Endodermal cell (in vitro differentiated cells): ENCODE measurements at places on chromosomes 6 and 20. TPM values are rescaled to one million over a fixed set of nuclear protein-coding genes. Genes with fewer than 3 reads are reported as not detected.

DNA sequence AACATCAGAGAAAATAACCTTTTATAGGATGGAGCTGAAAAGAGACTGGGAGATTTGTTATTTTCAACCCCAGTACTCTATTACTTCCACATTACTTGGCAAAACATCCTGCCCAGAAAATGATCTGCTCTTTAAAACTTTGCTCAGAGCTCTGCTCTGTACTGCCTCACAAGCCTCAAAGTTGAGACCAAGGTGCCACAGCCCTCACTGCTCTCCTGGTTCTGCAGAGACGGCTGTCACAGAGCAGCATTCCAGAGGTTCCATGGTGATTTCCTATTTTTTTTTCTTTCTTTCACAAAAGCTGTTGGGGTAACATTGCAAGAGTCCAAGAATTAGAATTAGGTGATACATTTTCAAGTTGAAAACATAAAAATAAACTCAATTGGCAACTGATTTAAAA is 155.2 kb downstream of the UBE3D start:
- H3K27ac ChIP-seq = no peak overlapping the region
- H3K4me3 ChIP-seq = no peak overlapping the region
- peaks cover 4% of the 10 kb centered on the region for H3K4me1 ChIP-seq
- H3K36me3 ChIP-seq = no peaks in the 10 kb centered on the region

GRCh38 chr6:89215391-89215790 is 1.8 kb downstream of the GABRR1 start:
- no peaks in the 10 kb centered on the region for H3K4me1 ChIP-seq
- no peaks in the 10 kb centered on the region for H3K36me3 ChIP-seq
- DNase-seq = no peak
- no peaks in the 10 kb centered on the region for H3K27me3 ChIP-seq
- H3K4me3 ChIP-seq = no peak overlapping the region

GRCh38 chr6:73984571-73985210 is 288.7 kb downstream of the CD109 start:
- no peak overlapping the region for H3K27ac ChIP-seq
- no peak overlapping the region for H3K4me3 ChIP-seq
- H3K27me3 ChIP-seq = peaks cover 16% of the 10 kb centered on the region
- DNase-seq = no peak
- no peaks in the 10 kb centered on the region for H3K4me1 ChIP-seq
- no peaks in the 10 kb centered on the region for H3K36me3 ChIP-seq

DNA sequence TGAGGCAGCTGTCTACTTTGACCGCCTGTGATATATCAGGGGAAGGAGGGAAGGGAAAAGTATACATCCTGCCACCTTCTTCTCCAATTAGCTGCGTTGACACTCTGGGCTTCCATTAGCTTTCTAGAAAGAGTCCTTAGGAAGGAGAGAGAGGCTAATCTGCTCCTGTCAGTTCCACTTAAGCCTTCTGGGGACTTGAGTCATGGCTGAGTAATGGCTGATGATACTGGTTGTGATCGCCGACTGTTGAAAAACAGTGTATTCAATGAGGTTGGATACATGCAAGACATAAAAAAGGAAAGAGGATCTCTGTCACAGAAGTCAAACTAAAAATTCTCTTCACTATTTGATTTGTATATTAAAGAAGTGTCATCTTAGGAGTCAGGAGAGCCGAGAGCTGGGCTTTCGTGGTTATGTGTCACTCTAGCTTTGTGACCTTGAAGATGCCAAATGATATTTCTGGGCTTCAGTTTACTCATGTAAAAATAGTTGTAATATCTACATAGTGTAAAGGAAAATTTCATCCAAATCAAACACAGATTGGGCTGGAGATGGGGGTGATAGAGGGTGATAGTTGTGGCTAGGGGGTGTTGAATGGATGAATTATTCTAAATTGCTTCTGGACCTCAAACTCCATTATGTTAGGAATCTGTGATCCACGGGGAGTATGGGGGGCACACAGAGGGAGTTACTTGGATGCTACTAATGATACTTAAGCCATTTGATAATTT is 189.0 kb downstream of the UST start:
- H3K36me3 ChIP-seq = no peaks in the 10 kb centered on the region
- peaks cover 5% of the 10 kb centered on the region for H3K4me1 ChIP-seq
- no peak overlapping the region for H3K27ac ChIP-seq
- H3K27me3 ChIP-seq = no peaks in the 10 kb centered on the region
- DNase-seq = no peak

DNA sequence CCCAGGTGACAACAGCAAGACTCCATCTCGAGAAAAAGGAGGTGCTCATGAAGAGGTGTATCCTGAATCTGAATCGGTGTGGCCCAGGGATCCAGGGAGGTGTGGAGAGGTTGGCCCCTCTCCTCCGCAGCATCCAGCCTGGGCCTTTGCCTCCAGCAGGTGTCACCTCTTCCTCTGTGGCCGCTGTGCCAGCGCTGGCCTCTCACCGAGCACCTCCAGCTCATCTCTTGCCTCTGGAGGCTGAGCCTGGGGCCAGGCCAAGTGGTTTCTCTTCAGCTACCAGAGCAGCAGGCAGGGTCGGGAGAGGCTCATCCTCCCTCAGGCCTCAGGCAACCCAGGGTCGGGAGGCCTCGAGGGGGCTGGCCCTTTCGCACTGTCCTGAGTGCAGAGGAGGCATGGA is 1.2 kb upstream of the COL20A1 start:
- no peak overlapping the region for H3K27ac ChIP-seq
- H3K4me1 ChIP-seq = no peaks in the 10 kb centered on the region
- DNase-seq = no peak
- H3K4me3 ChIP-seq = no peak overlapping the region

DNA sequence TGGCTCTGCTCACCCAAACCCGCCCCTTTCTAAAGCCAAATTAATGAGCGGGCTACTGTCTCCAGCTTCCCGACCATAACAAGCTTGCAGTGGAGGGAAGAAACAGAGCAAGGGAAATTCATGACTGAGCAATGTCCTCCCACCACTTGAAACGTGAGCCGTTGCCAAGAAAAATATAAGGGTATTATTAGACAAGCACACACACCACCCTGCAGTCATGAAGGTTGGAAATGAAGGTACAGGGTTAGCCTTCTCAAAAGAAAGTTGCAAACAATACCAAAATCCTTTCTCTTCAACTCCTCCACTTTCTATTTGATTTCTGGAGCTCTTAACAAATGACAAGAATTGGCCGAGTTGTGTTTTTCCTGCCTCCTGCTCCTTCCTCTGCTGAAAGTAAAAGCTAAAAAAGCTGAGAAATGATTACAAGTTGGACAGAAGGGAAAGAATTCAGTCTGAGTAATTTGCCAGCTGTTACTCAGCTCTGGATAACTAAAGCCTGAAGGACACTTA is 151.1 kb upstream of the B3GAT2 start:
- H3K27ac ChIP-seq = no peak overlapping the region
- H3K27me3 ChIP-seq = no peaks in the 10 kb centered on the region
- no peaks in the 10 kb centered on the region for H3K4me1 ChIP-seq
- H3K36me3 ChIP-seq = no peaks in the 10 kb centered on the region

GRCh38 chr20:31604567-31605030 is 490 bp upstream of the ID1 start:
- H3K27ac ChIP-seq = peak overlapping the region; percentile 98
- no peaks in the 10 kb centered on the region for H3K27me3 ChIP-seq
- peaks cover 19% of the 10 kb centered on the region for H3K4me1 ChIP-seq
- H3K4me3 ChIP-seq = peak overlapping the region; percentile 95
- H3K36me3 ChIP-seq = no peaks in the 10 kb centered on the region
- DNase-seq = no peak

- H3K36me3 ChIP-seq = peaks cover 8% of the 10 kb centered on the region
- no peak overlapping the region for H3K4me3 ChIP-seq
- DNase-seq = no peak
- H3K27ac ChIP-seq = no peak overlapping the region
Measured at GRCh38 chr6:39206250-39206721, 23.0 kb downstream of the KCNK5 start.

DNA sequence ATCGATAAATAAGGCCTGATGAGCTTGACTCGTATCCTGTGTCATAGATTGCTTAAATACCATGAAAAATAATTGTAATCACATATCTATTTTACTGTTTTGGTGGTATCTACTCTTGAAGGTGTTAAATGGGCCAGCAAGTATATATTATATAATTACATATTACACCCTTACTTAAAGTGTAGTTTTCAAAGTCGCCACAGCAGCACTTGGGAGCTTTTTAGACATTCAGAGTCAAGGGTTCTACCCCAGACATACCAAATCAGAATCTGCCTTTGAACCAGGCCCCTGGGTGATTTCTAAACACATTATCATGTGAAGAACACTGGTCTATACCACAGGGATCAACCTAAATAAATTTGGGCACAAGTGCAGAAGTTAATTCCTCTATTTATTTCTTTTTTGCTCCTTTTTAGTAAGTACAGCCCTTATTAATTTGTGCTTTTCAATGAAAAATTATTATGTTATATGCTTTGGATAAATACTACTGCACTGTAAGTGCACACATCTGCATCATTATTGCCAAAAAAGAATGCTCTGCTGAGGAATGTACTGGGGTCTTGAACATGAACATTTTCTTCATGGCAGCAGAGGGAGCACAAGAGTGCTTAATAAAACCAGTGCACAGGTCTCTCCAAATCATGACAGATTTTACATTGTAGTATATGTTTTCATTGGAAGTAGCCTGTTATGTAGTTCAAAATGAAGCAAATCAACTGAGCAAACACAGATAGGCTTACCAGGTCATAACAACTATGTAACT is 3.1 kb upstream of the ATXN1 start:
- H3K4me1 ChIP-seq = peaks cover 3% of the 10 kb centered on the region
- DNase-seq = no peak
- H3K27ac ChIP-seq = no peak overlapping the region
- H3K4me3 ChIP-seq = no peak overlapping the region
- no peaks in the 10 kb centered on the region for H3K36me3 ChIP-seq

VGLL2 gene
- total RNA-seq = not detected in 3 replicates

DNA sequence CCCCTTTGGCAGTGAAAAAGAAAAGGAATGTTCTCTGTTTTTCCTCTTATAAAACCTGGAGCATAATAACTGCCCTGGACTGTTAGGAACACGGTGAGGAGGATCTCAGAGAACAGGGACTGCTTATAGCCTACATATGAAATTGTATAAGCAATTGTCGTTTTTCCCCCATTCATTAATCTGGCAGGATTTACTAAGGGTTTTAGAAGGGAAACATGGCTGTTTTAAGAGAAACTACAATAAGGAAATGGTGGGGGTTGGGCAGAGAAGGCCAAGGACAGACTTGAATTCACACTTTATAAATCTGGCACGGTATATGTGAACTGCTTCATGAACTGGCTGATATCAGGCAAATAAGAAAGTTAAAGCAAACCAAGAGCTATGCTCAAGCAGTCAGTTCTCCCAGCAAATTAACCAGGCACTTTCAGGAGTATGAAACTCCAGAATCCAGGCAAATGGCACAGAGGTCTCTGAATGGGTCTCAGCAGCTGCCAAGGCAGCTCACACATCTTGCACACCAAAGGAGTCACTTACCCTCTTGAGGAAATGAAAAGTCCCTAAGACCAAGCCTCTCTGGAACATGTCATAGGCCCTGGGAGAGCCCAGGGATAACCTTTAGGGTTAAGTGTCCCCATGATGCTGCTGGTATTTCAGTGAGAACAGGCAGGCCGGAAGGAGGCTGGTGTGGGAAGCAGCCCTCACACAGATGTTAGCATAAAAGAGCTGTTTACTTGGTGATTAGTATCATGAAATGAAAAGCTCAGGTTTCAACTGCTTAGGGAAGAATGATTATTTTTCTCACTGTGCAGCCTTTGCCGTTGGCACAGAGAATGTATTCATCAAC is 260.5 kb upstream of the MARCKS start:
- no peak for DNase-seq
- H3K36me3 ChIP-seq = no peaks in the 10 kb centered on the region
- H3K27me3 ChIP-seq = no peaks in the 10 kb centered on the region
- no peak overlapping the region for H3K4me3 ChIP-seq
- peaks cover 3% of the 10 kb centered on the region for H3K4me1 ChIP-seq
- no peak overlapping the region for H3K27ac ChIP-seq
